GM23248 (cell line): ENCODE measurements at places on chromosomes 3 and 15.

GRCh38 chr3:37709946-37710640, 151.6 kb upstream of the CTDSPL start:
- no peak for DNase-seq

DNA sequence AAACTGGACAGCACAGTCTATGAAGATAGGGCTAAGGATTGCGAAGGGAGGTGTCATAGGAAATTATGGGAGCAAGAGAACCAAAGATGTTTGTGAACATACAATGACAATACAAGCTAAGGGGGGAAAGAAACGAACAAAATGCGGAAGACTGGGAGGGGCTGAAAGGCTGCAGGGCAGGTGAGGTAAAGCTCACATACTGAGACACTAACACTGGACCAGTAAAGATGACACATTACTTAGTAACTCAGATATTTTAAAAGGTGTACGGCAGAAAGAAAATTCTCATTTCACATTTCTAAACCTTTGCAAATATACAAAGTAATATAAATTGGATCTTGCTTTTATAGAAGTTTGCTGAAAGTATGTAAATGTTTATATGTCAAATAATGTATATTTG, 10.1 kb downstream of the CLDND1 start:
- DNase-seq, result no peak

- DNase-seq, result no peak
These were observed 765.1 kb downstream of the ROBO1 start for GRCh38 chr3:79002465-79003372.

GRCh38 chr15:36977659-36978058, 122.7 kb downstream of the MEIS2 start:
- no peak for DNase-seq

DNA sequence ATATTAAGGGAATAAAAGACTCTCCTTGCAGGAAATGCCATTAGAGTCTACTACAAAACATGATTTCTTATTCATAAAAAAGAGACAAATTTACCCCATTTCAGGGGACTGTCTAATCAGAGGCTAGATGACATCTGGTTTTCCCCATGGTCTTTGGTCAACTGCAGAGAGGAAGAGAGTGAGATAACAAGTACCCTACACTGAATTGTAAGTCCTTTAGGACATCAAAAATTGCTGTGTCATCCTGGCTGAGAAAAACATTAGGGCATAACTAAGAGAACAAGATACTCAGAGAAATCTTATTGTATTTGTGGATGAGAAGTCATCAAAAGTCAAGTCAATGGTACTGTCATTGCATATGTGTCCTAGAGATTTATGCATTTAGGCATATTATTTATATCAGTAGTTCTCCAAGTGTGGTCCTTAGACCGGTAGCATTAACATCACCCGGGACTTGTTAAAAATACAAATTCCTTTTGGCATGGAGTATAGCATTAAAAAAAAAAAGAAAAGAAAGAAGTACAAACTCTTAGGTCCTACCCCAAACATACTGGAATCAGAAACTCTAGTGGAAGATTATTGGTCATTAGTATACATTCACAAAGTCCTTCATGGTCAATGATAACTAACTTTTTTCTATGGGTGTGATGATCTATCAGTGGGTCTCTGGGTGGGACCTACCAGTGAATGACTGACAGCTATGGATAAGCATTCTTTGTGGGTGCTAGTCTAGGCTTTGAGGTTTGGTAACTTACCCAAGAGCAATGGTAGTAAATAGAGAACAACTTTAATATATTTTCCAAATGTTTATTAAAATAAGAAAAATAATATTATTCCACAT, 29.0 kb upstream of the TBC1D5 start:
- no peak for DNase-seq

GRCh38 chr15:85443593-85444087, 63.2 kb downstream of the AKAP13 start:
- peak; percentile 10 for DNase-seq
